Trophoblast cell (in vitro differentiated cells and primary cell): ENCODE measurements at places on chromosomes 6 and 20.

DNA sequence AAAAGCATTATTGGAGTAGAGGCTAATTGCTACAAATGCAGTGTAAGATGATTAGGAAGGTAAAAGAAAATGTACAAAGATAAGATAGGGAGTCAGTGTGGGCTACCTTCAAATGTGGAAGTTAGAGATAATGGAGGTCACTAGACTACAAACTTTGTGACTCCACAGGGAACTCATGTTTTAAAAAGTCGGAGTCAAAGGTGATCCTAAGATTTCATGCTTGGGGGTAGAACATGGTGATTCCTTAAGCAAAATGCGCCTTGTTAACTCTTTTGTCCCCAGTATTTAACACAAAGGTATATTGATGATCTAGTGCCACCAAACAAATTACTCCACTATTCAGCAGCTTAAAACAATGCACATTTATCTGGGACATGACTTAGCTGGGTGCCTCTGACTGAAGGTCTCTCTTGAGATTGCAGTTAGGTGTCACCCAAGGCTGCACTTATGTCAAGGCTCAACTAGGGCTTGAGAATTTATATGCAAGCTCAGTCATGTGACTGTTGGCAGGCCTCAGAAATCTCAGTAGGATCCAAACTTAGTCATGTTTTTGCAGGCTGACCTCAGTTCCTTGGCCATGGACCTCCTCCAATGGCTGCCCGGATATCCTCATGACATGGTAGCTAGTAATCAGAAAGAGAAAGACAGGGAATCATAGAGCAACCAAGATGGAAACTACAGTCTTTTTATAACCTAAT is 11.4 kb upstream of the SNX9 start:
- no peak for DNase-seq

GRCh38 chr6:158561321-158561884 is 1.5 kb downstream of the TMEM181 start:
- DNase-seq = no peak

DNA sequence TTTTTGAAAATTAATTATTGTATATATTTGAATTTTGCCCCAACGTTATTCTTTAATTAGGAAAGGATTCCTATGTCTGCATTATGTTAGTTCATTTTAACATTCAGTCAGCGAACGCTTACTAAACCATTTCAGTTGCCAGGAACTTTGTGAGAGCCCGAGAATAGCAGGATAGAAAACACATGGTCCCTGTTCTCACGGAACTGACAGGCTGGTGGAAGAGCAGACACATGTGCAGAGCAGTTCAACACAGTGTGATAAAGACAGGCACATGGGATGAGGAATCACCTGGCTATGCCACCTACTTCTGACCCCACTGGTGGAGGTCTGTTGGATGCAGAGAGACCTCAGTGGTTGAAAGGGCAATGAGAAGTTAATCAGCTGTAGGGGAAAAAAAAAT is 367.2 kb downstream of the EPM2A start:
- no peak for DNase-seq

- peak; percentile 54 for DNase-seq
These were observed 1.7 kb downstream of the LOC128125822 start for GRCh38 chr6:63573899-63574553.

DNA sequence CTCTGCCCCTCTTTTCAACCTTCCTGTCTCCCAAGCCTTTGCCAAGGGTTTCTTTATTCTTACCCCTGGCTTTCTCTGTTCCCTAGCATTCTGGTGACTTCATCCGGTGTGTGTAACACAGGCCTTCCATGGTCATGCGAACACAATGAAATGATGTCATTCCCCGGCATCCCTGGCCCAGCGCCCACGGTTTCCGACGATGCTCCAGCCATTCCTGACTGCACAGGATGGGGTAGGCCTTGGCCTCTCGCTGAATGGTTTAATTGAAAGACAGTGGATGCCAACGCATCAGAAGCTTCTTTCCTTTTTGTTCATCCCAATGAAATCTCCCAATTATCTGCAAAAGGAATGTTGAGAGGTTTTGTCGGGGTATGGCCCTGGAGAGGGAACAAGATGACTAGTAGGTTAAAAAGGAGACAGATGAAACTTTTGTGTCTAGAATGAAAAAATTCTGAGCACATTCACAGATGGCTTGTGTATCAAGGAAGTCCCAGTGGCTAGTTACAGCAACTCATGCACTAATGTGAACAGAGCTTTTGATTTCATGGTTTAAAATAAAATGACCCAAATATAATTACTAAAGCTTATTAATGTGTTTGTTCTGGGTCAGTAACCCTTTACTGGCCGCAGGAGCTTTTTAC is 655.0 kb downstream of the QKI start:
- DNase-seq = no peak

GRCh38 chr20:10522328-10522727 is 87.2 kb downstream of the SLX4IP start:
- peak; percentile 81 for DNase-seq

DNA sequence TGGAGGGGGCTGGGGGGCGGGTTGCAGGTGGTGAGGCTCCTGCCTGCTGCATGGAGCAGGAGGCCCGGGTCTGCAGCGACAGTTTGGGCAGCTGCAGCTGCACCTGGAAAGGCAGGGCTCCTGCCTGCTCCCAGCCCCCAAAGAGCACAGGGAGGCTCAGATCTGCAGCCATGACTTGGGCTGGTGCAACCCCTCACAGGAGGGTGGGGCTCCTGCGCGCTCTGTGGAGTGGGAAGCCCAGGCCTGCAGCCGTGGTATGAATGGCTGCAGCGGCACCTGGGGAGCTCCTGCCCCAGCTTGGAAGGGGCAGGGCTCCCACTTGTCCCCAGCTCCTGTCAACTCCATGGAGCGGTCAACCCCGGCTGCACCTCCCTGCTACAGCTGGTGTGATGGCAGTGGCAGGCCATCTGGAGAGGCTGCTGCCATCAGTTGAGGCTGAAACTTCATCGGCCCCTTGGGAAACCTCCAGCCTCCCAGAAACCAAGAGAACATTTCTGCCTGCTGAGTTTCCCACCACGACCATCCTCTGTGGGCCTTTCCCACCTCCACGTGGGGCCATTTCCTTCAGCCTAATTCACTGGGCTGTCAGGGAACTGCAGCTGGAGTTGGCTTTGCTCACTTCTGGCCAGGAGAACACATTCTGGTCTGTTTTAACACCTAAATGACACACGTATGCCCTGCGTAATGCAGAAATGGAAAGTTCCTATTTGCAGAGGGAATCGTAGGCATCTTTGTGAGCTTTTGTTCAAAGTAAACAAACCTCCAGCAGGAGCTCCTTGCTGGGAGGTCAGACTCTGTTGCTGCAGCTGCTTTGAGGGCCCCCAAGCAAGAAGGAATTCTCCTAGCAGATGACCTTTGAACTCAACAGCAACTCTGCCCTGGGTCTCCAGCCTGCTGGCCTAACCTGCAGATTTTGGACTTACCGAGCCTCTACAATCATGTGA is 429.0 kb downstream of the PREX1 start:
- no peak for DNase-seq

DNA sequence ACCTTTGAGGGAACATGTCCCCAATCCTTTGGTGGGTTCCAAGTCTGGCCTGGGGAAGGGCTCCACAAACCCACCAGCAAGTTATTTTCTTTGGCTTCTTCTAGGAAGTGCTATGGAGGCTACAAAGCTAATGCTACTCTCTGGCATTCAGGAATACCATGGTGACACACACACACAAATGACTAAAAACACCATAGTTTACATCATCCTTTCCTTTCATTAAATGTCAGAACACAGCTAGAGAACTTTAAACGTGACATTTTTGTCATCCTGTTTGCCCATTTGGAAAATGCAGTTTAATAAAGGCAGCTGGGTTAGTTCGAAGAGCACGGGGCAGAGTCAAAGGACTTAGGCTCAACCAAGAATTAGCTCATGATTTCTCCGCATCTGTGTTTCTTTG is 40.2 kb upstream of the PROKR2 start:
- no peak for DNase-seq

DNA sequence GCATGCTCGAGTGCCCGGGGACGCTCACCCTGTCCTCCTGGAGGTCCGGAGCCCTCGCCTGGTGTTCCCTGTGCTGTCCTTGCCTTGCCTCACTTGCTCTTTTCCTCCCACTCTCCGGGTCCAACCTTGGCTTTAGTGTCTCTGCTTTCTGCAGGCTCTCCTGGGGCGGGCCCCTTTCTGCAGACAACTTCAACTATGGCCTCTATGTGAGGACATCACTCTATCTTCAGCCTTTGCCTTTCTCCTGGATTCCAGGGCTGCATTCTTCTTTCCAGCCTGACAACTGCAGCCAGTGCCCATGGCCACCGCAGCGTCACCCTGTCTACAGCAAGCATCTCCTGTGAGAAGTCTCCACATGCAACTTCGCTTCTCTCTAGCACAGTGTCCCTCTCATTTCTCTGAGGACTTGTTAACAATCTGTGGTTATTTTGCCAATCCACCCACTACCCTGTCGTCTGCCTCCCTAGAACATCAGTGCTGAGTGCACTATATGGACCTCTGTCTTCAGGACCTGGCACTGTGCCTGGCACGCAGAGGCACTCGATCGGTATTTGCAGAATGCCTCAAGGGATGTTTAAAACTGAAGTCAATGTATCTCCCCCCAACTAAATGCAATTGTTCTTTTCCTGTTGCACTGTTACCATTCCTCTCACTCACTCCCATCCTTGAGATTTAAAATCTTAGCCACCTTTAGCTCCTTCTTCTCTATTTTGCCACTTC is 35.9 kb downstream of the FOXC1 start:
- peak; percentile 83 for DNase-seq

DNA sequence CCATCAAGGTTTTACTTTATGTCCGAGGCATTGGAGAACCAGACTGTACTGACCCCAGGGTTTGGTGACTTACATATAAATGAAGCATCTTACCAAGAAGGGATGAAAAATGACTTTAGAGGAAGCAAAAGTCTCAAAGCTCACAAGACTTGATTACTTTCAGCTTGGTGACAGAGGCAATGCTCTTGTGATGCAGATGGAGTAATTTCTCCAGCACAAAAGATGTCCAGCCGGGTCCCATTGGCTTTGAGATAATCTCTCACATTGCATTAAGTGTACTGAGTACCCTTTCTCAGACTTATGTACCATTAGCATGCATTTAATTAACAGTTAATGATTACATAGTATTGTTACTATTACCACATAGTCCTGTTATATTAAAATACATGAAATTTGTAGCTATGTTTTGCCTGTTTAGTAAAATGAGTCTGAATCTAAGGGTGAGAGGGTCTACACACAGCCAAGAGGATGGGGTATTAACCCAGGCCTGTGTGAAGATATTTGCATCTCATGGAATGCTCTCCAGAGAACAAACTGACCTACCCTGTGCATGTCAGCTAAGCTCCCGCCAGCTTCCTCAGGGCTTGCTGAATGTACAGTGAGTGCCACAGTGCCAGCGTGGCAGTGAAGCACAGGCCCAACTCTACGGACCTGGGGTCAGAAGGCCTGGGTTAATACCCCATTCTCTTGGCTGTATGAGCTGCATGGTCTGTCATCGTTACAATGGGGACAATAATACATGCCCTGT is 5.6 kb downstream of the HTR1E start:
- DNase-seq = no peak

GRCh38 chr6:6972456-6972855 is 135.3 kb upstream of the RREB1 start:
- DNase-seq = peak; percentile 88

DNA sequence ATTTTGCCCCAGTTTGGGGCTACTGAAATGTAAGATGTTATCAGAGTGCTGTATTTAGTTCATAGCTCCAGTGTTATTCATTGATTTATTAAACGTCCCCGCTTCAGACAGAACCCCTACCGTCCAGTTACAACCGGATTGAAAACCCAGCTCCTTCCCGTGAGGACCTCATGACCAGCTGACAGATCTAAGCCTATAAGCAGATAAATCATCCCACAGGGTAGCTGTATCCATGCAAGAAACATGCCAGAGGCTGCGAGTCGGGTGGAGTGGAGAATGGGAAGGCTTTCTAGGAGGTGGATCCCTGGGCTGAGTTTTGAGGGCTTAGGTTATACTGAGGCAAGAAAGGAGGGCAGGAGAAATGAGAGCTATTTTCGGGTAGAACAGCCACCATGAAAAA is 260.0 kb downstream of the ARID1B start:
- peak; percentile 28 for DNase-seq

GRCh38 chr6:161189891-161190290 is 84.0 kb downstream of the AGPAT4 start:
- no peak for DNase-seq

GRCh38 chr6:163735076-163735475 is 320.6 kb downstream of the QKI start:
- DNase-seq = no peak

- DNase-seq = no peak
These were observed 31.7 kb downstream of the REPS1 start for GRCh38 chr6:138956244-138956924.

- no peak for DNase-seq
These were observed 36.7 kb downstream of the POU3F2 start for GRCh38 chr6:98871057-98871456.

DNA sequence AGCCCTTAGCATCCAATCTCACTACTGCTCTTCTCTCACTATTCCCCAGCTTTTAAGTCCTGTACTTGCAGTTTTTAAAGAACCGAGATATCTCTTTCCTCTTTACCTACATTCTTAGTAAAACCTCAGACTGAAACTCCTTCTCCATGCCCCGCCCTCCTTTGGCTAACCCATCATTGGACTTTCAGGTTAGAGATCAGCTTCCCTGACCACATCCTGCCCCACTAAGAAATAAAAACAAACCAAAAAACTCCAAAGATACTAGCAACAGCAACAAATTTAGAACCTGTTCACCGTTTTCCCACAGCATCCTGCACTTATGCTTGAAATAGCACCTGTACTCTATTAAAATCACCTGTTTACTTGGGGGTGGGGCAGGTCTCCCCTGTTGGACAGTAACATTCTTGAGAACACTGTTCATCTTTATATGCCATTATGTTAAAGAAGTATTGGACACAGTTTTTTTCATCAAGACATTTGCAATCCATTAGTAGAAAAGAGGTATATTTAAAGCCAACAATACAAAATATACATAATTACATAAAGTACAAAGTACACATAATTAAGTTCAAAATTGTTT is 16.3 kb upstream of the SMAP1 start:
- no peak for DNase-seq

DNA sequence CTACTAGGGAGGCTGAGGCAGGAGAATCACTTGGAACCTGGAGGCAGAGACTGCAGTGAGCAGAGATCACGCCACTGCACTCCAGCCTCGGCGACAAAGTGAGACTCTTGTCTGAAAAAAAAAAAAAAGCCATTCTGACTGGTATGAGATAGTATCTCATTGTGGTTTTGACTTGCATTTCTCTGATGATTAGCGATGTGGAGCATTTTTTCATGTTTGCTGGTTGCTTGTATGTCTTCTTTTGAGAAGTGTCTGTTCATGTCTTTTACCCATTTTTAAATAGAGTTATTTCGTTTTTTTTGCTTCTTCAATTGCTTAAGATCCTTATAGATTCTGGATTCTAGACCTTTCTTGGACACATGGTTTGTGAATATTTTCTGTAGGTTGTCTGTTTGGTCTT is 103.5 kb upstream of the SIM1 start:
- DNase-seq = peak; percentile 77

DNA sequence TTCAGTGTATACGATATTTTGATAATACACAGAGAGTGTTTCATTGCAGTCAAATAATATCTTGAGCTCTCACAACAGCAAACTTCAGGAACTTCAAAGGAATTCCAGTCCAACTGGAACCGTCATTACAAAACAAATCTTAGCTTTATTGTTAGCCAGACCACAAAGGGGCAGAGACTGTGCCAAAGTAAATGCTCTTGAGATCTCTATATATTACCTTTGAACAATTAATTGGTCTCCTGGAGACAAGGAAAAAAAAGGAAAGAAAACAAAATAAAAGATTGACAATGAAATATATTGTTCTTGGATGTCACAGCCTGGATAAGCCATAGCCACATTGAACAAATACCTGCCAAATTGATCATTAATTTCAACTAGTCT is 70.0 kb downstream of the FOXC1 start:
- no peak for DNase-seq
